NCI-H1092 (cell line): ENCODE measurements at places on chromosomes 12 and 14.

DNA sequence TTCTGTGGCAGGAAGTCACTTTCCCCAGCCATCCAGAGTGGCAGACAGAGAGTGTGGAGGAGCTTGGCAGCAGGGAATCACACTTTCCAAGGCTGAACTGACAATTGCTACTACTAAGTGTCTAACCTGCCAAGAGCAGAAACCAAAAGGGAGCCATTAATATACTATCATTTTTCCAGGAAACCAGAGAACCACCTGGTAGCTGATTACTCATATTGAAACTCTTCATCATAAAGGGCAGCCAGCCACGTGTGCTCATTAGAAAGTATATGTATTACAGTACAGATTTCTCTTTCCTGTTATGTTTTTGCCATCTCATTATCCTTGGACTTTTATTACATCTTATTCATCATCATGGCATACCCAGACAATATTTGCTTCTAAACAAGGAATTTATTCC is 374.9 kb downstream of the GXYLT1 start:
- no peak for DNase-seq

DNA sequence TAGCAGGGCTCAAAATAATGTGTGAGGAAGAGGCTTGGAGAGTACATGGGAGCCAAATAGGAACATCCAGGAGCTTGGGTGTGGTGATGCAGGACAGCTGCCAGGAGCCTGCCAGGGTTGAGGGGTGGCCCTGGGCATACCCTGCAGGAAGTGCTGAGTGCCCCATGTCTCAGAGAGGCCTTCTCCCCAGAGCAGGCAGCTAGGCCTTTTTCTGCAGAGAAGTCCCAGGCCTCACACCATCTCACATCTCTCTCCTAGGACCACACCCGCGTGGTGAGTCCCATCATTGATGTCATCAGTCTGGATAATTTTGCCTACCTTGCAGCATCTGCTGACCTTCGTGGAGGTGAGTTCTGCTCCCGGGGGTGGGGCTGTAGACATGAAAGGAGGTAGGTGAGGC is 66.9 kb downstream of the ERH start:
- no peak for DNase-seq

DNA sequence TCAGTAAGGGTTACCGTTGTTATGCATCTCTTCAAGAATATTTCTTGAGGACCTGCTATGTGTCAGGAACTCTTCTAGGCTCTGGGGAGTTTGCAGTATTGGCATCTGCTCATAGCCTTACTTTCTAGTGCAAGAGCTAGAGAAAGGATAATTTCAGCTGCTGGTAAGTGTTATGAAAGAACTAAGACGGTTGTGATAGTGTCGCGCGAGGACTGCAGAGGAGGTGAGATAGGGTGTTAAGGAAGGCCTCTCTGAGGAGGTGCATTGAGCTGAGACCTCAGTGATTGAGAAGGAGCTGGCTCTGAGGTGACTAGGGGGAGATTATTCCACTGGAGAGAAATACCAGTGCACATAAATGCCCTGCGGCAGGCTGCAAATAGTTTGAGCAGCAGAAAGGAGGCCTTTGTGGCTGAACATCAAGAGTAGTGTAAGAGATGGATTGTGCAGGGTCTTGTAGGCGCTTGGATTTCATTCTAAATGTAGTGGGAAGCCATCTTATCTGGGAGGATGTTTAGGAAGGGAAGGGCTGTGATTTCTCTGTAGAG is 824 bp downstream of the DDX55 start:
- no peak for DNase-seq

DNA sequence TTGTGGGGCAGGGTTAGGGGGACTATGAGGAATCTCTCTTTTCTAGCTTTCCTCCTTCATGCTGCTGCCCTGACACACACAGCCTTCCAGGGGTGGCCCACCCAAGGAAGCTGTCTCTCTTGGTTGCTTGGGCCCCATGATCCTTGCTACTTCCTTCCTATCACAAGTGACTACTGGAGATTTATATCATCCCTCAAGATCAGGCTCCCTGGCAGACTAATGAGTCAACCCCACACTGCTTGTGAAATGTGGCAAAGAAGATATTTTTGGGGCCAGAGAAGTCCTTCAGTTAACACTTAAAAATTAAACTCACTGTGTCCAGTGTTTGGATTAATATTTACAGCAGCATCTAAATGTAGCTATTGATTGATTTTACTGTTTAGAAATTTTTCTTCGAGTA is 1.5 kb downstream of the OR4E1 start:
- no peak for DNase-seq

DNA sequence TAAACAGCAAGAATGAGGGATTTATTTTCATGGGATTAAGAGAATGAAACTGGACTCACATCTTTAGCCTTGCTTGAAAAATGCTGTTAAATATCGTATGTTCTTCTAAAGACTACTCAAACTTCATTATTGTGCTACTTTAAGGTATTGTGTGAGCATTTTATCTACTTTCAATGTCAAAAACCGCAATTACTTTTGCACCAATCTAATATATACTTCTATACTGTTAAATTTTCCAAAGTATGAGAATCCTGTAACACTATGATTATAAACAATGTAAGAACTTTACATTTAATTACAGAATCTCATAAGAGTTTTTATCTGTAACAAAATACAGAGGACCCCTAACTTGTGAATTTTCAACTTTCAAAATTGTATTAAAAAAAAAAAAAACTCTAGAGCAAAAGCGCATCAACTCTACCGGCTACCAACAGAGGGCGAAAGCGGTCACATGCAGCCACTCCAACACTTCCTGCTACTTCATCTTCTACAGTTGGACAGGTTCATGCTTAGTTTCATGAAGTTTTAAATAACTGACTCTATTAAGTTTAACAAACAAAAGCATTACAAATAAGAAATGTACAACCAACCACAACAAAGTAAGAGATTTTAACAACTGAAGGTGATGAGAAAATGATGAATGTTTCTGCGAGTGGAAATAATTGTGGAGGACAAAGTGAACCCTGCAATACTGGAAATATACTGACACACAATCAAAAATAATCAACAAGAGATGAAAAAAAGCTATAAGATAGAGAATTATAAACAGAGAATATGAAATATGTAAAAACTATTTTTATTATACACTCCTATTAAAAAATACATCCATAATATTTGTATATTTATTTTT is 210.9 kb downstream of the MED13L start:
- DNase-seq = no peak

DNA sequence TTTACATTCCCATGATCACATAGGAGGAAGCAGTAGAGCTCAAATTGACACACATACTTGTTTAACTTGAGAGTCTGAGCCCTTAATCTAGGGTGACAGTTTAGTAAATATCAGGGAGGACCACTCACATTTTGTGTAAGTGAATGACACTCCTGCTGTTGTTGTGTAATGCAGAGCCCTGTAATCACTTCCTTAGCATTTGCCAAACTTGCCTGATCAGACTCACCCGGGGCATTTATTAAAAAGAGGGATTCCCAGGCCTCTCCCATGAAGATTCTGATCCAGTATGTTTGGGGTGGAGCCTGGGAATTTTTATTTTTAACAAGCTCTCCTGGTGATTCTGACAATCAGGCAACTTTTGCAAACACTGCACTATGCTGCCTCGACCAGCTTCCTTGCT is 119.6 kb downstream of the NUAK1 start:
- DNase-seq = no peak

DNA sequence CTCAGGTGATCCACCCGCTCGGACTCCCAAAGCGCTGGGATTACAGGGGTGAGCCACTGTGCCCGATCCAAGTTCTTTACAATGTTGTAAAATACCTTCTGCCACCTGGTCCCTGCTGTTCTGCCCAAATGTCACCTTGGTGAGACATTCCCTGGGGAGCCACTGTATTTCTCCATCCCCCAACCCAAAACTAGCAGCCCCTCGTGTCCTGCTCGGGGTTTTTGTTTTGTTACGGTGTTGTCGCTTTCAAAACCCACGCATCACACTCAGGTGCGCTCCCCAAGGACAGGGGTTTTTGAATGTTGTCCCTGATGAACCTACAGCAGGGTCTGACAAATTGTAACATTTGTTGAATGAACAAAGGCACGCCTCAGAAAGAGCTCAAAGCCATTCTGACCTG is 37.4 kb downstream of the CAMKK2 start:
- DNase-seq = no peak

GRCh38 chr12:120836114-120836684 is 68.0 kb downstream of the SPPL3 start:
- DNase-seq = no peak

DNA sequence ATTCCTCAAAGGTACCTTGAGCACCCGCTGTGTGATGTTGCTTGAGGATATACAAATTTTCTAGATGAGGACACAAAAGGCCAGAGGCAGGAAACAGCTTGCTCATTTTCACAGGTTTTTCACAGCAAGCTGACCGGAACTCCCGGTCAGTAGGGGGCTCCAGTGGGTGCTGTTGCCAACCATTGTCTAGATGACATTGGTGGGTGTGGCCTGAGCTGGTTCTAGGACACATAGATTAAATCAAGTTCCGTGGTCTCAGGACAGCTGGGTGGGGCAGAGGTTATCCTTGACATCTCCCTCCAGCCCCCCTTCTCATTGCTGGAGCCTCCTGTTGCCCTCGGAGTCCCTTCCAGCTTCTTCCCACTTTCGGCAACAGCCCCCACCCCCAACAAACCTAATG is 153.6 kb upstream of the FKBP4 start:
- no peak for DNase-seq

DNA sequence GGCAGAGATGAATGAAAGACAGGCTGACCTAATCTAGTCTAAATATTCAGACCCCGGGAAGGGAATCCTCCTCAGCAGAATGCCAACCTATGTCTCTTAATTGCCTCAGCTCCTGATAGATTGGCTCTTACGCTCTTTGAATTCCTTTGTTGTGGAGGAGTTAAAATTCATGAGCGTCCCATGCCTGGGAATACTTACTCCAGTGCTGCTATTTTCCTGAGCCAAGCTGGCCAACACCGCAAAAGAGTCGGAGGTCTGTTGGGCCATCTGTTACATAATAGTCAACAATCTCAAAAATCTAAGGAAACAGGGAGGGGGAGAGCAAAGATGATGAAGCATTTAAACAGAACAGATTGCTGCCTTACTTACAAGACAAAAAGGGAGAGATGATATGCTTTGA is 182.8 kb downstream of the ASCL1 start:
- no peak for DNase-seq
